Effector CD8-positive, alpha-beta T cell (primary cell): ENCODE measurements at places on chromosomes 6 and 20.

GRCh38 chr6:43746071-43746470, 23.9 kb upstream of the VEGFA start:
- DNase-seq: no peak

- DNase-seq: no peak
Measured at GRCh38 chr6:125974214-125974866, 12.0 kb upstream of the TRMT11 start.

DNA sequence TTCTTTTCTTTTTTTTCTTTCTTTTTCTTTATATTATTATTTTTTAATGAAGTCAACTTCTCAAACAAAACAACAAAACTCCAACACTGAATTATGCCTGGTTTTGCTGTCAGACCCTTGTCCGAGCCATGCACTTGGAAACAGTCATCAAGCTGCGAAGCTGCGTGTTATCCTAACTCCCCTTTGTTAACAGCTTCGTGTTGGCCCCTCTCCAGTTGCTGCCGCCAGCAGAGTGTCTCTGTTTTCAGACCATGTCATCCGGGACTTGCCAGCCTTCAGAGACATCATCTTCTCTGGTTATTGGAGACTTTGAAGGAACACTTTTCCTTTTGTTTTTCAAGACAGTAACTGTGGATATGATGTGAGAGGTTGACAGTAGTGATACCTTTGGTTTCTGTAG, 83.1 kb downstream of the TRMT11 start:
- DNase-seq: no peak

DNA sequence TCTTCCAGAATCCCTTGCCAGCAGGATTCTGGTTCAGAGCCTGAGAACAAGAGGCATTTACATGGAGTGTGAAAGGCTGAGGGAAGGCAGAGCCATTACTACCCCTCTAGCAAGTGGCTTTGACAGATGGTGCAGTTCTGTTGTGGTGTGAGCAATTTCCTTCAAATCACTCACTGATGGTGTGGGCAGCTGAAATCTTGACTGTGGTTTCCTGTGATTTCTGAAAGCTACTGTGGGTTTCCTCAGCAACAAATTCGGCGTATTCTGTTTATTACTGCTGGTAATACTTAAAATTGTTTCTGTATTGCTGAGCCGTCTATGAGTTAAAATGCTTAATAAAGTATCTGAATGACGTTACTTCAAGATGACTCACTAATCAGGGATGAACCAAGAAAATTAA, 181.5 kb upstream of the TCF21 start:
- no peak for DNase-seq

DNA sequence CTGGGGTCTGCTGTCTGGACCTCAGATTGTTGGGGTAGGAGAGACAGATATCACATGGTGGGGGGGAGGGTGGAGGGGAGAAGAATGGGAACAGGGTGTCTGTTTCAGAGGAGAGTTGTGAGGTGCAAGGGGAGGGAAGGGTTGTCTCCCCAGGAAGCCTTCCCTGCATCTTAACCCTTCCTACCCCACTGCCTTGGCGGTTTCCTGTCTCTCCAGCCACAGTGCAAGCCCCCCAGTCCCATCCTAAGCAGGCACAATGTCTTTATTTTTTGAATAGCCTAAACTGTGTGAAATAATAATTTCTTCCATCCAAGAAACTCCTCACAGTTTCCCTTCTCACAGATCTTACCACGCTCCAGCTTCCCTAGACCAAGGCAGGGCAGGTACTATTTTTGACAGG, 3.5 kb downstream of the FOXP4 start:
- DNase-seq: no peak

- no peak for DNase-seq
Measured at GRCh38 chr6:2579241-2579761, 171.4 kb downstream of the MYLK4 start.

- DNase-seq: no peak
Measured at GRCh38 chr6:168345266-168345665, 25.7 kb upstream of the DACT2 start.

DNA sequence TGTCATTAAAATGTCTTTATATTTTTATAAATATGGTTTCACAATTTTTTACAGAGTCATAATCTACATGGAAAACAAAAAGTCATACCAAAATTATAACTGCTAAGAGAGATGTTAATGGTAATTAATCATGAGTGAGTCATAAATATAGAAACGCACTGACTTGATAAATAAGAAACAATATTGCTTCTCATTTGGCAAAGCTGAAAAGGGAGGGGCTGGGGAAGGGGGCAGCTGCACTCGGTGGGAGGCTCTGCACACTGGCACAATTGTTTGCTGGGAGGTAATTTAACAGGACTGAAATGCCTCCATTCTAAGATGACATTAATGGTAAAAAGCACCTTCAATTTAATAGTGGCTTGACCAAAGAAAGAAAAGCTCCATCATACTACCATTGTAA, 133.3 kb upstream of the AGPAT4 start:
- no peak for DNase-seq
